K562 (cell line): ENCODE measurements at places on chromosomes 5 and 9.

GRCh38 chr9:134436379-134436762, 110.1 kb downstream of the RXRA start:
- no peak for DNase-seq

DNA sequence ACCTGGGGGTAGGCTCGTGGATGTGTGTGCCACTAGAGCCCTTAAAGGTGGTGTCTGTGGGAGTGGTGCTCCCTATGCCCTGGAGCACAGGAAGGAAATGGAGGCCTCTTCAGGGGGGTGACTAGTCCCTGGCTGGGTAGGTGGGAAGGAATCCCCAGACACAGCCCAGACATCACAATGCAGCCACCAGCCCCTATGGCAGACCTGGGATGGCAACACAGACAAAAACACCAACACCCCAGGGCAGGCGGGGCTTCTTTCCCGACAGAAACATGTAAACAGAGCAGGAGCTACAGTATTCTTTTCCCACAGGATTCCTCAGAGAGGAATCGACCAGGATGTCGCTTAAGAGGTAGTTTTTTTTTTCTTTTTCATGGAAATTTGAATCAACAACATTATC, 10.4 kb upstream of the NR5A1 start:
- DNase-seq = no peak

DNA sequence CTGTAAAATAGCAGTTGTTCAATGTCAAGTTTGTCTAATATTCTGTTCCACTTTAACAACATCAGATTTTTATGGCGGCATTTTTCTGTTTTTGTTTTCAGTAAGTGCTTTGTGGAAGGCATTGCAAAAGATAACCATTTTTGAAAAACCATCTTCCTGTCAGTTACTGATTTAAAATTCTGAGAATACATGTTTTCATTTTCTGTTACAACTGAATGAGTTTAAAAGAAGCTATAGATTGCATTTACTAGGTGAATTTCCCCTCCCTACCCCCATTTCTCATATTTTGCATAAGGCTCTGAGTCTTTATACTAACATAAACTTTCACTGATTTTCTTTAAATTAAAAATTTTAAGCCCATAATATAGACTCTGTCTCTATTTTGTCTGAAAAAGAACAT, 4.6 kb upstream of the ERAP2 start:
- no peak for DNase-seq

- no peak for DNase-seq
Observed at GRCh38 chr9:4879115-4879558, 86.4 kb downstream of the RCL1 start.

GRCh38 chr9:129198319-129199043, 20.4 kb upstream of the IER5L start:
- DNase-seq = no peak

- DNase-seq = no peak
Observed at GRCh38 chr9:101592788-101593187, 2.0 kb downstream of the PPP3R2 start.

- no peak for DNase-seq
Observed at GRCh38 chr9:100466829-100467221, 6.1 kb upstream of the TMEFF1 start.

GRCh38 chr9:134373269-134373668, 47.0 kb downstream of the RXRA start:
- peak; percentile 46 for DNase-seq

GRCh38 chr5:177982072-177982727, 13.8 kb downstream of the PROP1 start:
- peak; percentile 28 for DNase-seq
